ENCODE measurements at places on chromosomes 16 and 17.

DNA sequence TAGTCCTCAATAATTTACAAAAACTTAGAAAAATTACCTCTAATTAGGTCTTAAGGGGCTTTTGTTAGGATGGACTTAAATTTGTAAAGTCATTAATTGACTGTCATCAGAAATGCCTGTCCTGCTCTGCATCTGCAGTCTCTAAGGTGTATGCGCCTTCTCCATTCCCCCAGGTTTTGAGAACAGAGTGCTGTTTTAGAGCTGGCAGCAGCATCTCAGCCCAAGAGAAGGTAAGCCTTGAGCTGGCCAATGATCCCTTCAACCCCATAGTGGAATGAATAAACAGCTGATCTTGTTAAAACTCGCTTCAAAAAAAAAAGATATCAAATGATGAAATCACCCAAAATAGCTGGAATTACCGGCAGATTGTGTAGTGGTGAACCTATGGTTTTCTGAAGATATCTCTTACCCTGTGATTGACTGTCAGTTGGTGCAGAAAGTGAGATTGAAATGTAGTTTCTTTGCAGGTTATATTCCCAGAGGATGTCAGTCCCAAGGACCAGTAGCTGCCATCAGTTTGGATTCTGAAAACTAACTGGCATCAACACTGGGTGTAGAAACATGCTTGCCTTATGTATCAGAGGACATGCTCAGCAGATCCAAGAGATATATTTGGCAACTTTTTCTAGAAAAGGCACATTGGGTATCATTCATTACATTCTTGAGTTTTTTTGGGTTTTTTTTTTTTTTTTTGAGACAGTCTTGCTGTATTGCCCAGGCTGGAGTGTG lies 25.7 kb downstream of the TRPV2 start:
- DNase-seq: no peak

DNA sequence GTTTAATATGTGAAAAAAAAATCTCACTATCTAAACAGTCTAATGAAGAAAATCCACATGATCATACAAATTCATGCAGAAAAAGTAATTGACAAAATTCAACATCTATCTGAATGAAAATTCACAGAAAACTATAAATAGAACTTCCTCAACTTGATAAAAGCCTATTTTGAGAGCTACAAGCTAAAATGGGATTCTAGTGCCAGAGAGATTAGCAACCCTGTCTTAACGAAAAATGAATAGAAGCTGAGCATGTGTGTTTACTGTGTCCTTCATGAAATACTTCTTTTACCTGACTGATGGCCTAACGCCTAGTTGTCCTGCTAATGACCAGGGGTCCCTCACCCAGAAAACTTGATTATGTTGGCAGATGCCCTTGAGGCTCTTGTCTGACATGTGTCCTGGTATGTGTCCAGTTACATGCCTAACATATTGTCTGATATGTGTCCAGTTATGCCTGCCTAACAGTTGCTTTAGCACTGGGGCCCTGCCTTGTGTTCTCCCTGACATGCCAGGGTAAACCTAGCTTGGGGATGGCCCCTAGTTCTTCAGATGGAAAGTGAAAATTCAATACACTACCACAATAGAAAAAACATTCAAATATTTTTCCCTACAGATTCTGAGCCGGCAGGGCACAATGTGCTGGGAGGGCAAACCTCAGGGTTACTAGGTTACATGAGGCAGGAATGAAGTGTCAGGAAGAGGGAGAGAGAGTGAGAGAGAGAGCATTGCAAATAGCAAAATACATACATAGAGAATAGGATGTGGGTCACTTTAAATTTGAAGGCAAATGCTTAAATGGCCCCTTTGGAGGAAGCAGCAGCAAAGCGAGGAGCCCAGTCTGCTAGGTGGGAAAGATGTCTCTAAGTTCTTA lies 834.0 kb downstream of the CDH11 start:
- DNase-seq: no peak

DNA sequence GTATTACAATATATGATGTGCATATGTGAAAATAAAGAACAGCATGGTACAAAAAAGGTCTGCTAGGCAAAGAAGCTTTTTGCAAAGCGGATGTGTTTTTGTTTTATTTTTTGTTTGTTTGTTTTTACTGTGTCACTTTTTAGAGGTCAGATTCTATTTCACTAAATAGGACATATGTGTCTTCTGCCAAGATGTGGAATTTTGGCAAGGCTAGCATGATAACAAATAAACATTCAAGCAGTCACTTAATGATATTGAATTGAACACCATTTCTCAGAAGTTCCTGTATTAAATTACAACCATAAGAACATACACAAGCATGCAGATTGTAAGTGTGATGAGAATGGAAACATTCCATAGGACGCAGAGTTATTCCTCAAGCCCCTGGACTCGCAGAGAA lies 492.7 kb downstream of the WWOX start:
- DNase-seq: no peak

- no peak for DNase-seq
Observed at GRCh38 chr17:38330941-38331411, 12.8 kb downstream of the GPR179 start.

- DNase-seq: no peak
Observed at GRCh38 chr16:31094088-31094423, 541 bp downstream of the VKORC1 start.

DNA sequence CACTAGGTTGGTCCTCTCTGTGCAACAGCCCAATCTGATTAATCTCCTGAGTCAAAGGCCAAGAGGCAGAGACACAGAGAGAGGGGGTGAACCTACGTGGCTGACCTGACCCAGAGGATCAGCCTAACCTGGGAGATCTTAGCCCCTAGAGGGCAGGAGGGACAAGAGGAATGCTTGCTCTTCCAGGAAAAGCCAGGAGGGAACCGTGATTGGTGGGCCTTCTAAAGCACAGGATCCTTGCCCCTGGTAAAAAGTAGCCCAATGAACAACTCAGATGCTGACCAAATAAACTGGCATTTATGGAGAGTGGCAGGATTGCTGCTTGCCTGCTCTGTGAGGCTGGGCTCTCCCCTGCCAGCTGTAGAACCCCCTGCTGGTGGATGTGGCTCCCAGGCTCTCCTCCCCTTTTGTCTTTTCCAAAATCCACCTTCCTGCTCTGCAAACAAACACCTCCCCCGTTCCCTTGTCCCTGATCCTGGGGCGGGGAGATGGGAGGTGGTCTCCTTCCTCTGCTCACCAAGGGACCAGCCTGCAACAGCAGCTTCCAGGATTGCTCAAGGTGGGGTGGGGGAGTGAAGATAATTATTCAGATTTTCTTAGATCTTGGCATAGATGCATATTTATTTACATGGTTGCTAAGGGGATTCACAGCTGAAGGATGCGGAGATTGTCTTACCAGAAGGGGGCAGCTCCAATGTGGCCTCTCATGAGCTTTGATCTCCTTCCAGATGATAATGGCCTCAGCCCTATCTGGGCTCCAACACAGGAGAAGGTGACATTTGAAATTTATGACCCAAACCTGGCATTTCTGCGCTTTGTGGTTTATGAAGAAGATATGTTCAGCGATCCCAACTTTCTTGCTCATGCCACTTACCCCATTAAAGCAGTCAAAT lies 71.9 kb downstream of the SDR42E1 start:
- no peak for DNase-seq

GRCh38 chr17:11935734-11936406 lies 61.4 kb downstream of the ZNF18 start:
- DNase-seq: peak; percentile 11

GRCh38 chr16:87851601-87852000 lies 17.7 kb downstream of the SLC7A5 start:
- DNase-seq: no peak

DNA sequence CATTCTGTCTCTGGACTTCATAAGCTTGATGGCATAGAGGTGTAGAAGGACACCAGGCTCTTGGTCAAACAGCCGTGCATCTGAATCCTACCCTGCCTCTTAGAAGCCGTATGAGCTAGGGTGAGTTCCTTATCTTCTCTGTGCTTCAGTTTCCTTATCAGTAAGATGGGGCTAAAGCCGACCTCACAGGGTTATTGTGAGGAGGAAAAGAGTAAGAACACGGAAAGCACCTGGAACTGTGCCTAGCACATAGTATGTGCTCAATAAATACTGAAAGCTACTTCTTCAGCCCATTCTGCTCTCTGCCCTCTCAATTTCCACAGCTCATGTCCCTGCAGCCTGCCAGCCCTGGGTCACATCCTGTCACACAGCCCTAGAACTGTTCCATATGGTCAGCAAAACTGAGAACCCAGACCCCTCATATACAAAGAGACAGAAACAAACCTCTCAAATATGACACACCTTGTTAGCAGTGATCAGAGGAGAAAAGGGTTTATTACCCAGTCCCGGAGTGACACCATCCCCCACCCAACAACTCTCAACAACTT lies 17.0 kb upstream of the UBTF start:
- no peak for DNase-seq

DNA sequence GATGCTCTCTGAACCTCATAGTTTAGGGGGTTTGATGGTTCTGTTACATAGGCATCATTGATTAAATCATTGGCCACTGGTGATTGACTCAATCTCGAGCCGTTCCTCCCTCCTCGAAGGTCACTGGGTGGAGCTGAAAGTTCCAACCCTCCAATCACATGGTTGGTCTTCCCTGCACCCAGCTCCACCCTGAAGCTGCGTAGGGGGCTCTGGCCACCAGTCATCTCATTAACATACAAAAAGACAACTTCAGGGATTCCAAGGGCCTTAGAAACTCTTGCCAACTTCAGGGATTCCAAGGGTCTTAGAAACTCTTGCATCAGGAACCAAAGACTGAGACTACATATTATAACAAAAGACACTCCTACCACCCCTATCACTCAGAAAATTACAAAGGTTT lies 306.5 kb upstream of the TNRC6C start:
- no peak for DNase-seq

DNA sequence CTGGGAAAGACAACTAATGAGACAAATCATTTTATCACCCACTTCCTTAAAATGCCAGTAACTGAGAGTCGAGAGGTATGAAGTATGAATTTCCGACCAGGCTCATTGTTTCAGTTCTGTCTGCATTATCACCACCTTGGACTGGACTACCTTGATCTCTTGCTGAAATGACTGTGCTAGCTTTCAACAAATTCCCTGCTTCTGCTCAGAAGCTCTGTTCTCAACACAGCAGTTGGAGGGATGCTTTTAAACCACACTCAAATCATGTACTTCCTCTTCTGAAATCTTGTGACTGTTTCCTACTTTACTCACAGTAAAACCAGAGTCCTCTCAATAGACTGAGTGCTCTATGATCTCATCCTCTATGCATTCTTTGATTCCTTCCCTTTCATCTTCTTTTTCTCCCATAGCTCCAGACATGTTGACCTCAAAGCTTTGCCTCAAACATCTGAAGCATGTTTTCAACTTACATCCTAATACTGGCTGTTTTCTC lies 195.8 kb downstream of the KCNJ2 start:
- no peak for DNase-seq

- DNase-seq: no peak
Observed at GRCh38 chr16:4465977-4466779, 8.2 kb downstream of the NMRAL1 start.

- no peak for DNase-seq
Observed at GRCh38 chr17:29255926-29256522, 9.4 kb downstream of the CRYBA1 start.
